Hippocampal formation (tissue), 2 donors: ENCODE measurements at places on chromosomes 3 and 15.

- no peak for DNase-seq
Measured at GRCh38 chr3:104887069-104887468, 479.6 kb upstream of the ALCAM start.

DNA sequence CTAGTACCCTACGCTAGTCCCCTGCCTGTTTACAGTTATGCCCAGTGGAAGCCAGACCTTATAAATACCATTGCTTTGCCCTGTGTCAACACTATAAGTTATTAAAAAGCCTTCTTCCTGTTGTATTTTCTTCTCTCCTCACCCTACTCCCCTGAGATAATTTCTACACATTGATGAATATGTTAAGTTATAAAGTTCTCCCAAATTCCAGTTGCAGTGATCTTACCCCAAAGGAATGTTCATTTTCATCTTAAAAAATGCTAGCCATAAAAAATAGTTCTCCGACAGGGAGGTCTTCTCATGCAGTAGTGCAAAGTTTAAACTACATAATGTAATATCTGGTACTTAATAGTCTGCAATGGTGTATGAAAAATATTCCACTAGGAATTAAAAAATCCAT, 58.6 kb downstream of the MAP2K5 start:
- DNase-seq, result no peak

GRCh38 chr3:63654931-63655330, 2.5 kb downstream of the SNTN start:
- no peak for DNase-seq

- no peak for DNase-seq
Measured at GRCh38 chr15:40789119-40789518, 17.8 kb upstream of the ZFYVE19 start.

GRCh38 chr3:195214381-195214780, 56.6 kb downstream of the XXYLT1 start:
- no peak for DNase-seq

DNA sequence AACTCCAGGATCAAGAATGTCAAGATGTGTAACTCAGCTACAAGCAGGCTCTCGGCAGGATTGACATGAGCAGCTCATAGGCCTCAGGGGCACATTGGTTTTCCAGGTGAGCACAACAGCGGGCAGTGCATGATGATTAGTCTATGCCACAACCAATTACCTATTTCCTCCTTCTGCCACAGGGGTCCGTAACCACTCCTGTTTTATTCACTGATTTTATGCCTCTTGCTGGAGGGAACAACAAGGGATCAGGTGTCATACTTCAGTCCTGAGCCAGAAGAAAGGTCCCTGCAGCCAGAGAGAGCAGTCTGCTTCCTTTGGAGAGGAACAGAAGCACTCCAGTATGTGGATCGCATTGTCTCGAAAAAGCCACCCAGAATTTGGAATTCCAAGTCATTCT, 35.1 kb upstream of the PTPRG start:
- DNase-seq, result no peak

GRCh38 chr3:150703299-150703755, 393 bp downstream of the ERICH6 start:
- DNase-seq, result no peak

GRCh38 chr15:38690216-38690615, 125.6 kb upstream of the RASGRP1 start:
- no peak for DNase-seq

DNA sequence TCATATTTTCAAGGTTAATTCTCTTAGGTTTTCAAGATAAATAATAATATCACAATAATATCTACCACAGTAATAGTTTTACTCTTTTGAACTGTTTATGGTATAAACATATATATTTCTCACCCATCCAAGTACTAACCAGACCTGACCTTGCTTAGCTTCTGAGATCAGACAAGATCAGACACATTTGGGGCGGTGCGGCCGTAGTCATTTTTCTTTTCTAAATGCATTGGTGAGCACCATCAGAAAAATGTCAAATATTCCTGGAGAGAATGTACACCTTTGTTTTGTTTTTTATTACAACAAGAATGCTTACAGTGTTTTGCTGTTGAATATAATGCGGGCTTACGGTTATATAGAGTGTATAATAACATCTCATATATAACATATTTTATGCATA, 267.8 kb downstream of the ADAMTS17 start:
- DNase-seq, result no peak

GRCh38 chr3:160449636-160450598, at the start of gene TRIM59:
TRIM59 (minus strand) TSS chr3:160449786; CDS start chr3:160439183, 10,603 bp downstream.
- peak; percentile 80 for DNase-seq

DNA sequence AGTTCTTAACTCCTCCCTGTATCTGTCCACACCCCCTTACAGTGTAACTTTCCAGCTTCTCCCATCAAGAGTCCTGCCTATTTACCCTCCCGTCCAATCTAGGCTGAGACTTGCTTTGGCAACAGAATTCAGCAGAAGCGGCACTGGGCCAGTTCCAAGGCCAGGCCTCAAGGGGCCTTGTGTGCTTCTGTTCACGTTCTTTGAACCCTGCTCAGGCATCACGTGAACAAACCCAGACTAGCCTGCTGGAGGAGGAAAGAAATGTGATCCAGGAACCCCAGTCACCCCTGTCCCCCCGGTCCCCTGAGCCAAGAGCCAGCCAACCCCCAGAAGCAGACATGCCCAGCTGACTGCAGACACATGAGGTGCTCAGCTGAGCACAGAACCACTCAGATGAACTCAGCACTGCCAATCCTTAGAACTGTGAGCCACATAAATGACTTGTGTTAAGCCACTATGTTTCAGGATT, 76.1 kb upstream of the DCLK3 start:
- no peak for DNase-seq

DNA sequence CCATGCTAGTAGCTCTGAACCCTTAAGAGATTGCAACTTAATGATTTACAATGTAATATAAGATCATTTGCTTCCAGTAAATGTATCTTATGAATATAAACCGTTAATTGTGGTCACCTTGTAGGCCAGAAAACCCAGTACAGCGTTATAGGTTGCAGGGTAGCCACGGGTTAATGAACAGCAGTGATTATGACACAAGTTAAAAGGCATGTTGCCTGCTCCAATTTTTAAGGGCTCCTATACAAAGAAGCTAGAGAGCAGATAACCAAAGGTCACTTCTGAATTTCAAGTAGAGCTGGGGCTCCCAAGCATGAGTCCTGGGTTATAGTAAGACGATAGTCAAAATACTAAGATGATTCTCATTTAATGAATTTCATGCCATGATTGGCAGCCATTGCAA, 13.5 kb downstream of the GUCA1C start:
- DNase-seq, result no peak

- DNase-seq, result no peak
Measured at GRCh38 chr15:91196768-91197167, 96.7 kb downstream of the SV2B start.

GRCh38 chr3:10279384-10280176, 13.2 kb downstream of the GHRL start:
- DNase-seq, result no peak

- DNase-seq, result no peak
Measured at GRCh38 chr15:37058316-37058985, 41.9 kb downstream of the MEIS2 start.
